ENCODE measurements at places on chromosomes 6 and 20.

DNA sequence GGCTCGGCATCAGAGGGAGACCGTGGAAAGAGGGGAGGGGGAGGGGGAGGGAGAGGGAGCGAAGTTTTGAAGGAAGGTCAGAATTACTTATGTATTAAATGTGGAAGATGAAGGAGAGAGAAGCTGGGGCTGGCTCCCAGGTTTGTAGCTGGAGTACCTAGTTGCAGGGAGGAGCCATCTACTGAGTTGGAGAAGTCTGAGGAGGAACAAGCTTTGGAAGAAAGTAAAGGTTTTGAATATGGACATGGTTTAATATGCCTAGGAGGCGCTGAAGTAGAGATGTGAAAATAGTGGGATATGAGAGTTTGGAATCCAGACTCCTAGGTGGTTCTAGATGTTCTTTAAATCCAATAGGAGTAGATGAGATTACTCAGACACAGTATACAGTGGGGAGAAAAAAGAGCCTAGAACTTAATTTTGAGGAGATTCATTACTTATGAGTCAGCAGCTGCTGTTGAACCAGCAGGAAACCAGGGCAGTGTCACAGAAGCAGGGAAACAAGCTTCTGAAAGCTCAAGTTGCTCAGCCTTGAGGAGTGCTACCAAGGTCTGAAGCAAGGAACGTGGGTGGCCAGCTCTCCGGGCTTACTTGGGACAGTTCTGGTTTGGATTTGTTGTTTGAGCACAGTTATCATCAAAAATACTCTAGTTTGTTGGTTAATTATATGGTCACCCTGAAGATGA is 149.3 kb downstream of the UTRN start:
- no peak for DNase-seq

GRCh38 chr6:128412680-128413079 is 107.7 kb downstream of the PTPRK start:
- no peak for DNase-seq

DNA sequence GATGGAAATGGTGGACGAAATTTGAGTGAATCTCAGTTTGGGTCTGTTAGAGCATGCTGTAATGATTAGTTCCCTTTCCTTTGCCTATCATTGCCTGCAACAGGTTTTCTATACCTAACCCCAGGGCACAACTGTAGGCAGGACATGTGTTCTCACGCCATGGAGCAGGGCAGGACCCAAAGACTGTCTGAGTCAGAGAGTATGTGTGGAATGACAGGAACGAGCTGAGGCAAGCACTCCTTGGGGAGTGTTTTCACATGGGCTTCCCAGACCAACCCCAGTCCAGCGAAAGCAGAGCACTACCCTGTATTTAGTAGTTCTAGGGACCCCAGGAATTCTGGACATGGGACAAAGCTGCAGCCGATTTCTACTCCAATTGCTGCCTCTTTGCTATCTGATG is 234.2 kb downstream of the HACE1 start:
- no peak for DNase-seq

DNA sequence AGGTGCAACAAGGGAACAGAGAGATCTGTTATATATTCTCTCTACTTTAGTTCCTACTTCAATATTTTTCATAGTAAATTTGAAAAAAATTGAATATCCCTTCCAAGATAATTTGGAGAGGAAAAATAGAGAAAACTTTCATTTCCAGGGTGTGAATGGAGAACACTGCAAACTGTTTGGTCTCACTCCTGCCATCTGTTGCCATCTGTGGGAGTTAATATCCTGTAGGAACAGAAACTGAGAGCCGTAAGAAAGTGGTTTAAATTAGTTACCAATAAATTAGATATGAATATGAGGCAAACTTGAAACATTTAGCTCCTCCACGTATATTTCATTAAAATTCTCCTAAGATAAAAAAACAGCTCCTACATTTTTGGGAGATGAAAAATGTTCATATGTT is 4.2 kb downstream of the ZNF337 start:
- no peak for DNase-seq

GRCh38 chr6:161903584-161904212 is 629.8 kb upstream of the AGPAT4 start:
- no peak for DNase-seq

DNA sequence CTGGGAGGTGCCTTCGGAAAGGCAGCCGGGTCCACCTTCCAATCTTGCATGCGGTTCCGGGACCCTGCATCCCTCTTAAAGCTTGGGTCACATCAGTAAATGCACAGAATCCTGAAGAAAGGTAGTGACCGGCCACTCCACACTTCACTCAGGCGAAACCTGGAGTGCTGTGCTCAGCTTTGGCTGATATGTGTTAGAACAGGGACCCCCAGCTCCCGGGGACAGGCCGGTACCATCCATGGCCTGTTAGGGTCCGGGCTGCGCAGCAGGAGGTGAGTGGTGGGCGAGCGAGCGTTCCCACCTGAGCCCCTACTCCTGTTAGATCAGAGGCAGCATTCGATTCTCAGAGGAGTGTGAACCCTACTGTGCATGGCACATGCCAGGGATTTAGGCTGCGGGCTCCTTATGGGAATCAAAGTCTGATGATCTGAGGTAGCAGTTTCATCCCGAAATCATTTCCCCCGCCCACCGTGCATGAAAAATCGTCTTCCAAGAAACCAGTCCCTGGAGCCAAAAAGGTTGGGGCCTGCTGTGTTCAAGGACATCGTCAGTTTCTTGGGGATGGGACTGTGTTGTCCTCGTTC is 143.0 kb downstream of the ERMARD start:
- no peak for DNase-seq

GRCh38 chr20:3248167-3248992 is 9.4 kb upstream of the SLC4A11 start:
- no peak for DNase-seq

- no peak for DNase-seq
These were observed 118.4 kb downstream of the MYLK4 start for GRCh38 chr6:2632368-2632767.

DNA sequence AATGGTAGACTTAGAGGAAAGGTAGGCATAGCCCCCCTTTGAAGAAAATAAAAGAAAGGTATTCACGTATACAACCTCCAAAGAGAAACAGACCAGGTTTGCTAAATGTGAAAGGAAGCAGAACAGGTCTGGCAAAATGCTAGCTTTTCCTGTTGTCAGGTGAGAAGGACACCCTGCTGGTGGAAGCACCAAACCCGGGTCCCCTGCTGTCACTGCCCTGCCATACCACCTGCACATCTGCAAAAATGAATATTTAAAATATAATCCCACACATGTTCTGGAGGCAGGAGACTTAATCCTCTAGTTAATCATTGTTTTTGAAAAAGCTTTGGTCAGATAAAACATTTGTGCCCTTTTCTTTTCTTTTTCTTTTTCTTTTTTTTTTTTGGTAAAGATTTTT is 48.9 kb upstream of the OLIG3 start:
- no peak for DNase-seq

DNA sequence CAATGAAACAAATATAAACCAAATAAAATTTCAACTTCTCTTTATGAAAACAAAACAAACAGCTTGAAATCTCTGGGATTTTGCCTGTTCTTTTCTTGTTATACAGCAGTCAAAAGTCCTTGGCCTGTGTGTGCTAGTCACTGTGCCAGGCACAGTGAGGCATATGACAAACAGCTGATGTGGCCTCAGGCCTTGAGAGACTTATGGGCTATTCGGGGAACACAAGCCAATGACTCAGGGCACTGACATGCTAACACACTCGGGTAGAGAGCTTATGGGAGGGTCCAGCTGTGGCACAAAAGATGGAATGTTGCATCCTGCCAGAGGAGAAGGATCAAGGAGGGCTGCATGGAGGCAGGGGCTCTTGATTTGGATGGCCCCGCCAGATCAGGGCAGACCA is 95.4 kb upstream of the NKX2-2 start:
- no peak for DNase-seq

DNA sequence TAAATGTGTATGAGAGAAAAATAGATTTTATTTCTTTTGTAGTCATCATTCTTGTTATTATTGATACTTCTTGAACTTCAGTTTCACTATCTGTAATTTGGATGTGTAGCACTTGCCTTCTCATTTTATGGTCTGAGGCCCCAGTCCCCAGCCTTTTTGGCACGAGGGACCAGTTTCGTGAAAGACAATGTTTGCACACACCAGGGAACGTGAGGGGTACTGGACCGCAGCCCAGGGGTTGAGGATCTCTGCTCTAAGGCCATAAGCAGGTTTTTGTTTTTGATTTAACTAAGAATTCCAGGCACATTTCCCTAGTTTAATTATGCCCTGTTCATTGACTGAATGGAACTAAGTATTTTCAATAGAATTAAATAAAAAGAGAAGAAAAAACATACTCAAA is 261.5 kb downstream of the BMP2 start:
- no peak for DNase-seq

DNA sequence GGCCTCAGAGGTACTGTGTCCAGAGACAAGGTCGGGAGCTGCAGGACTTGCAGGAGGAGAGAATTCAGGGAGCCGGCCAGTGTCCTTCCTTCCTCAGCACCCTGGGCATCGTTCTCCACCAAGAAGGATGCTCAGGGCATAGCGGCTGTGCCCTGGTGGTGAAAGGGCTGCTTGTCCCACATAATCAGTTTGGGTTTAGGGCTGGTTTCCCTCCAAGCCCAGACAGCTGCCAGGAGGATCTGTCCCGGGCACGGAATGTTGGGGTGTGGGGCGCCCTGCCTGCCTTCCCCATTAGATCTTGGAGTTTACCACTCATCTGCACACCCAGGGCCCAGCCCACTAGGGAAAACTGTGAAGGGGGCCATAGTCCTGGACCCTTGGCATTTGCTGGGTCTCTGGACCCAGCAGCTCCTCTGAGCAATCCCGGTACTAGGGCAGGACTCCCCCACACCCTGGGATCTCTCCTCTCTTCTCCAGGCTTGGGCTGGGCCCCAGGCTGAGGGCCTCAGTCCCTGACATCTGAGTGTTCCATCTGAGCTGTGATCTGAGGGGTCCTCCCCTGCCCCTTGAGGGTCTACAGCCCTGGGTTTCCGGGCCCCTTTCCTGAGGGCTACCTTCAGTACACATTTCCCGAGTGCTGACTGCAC is 18.6 kb upstream of the SPDEF start:
- DNase-seq, result no peak

DNA sequence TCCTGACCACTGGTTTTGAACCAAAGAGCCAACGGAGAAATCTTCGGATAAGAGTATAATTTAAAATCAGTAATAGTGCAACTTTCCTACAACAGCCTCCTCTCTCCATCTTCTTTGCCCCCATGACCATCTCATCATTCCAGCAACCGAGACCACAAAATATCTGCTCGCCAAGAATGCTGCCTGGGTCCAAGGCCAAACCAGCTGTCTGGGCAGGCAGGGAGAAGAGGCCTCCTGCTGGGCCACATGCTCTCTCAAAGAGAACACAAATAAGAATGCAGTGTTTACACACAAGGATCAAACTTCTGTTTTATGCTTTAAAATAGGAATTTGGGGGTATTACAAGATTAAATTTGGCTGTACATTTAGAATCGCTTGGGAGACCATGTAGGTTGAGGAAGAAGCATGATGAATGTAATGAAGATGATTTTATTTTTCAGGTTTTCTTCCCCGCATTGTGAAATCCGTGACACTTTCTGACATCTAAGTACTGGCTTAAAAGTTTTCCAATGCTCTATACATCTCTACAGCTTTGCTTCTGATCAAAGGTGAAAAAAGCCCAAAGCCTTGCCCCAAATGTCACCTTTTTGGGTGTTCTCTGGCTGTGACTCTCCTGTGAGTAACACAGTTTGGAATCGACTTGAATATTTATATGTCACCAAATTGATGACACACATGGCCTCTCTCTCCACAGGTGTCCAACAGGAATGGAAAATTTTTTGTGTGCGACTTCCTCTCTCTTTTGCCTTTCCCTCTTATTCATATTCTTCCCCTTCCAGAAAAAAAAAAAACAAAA is 79.4 kb upstream of the PROKR2 start:
- DNase-seq, result no peak

- no peak for DNase-seq
These were observed 21.0 kb downstream of the LRP11 start for GRCh38 chr6:149843051-149843633.

- DNase-seq, result no peak
These were observed 295.2 kb downstream of the PTPRT start for GRCh38 chr20:42894483-42894882.

GRCh38 chr6:63739094-63739687 is 103.6 kb downstream of the PHF3 start:
- DNase-seq, result no peak

- DNase-seq, result no peak
These were observed 572.0 kb downstream of the UTRN start for GRCh38 chr6:144857086-144857485.

DNA sequence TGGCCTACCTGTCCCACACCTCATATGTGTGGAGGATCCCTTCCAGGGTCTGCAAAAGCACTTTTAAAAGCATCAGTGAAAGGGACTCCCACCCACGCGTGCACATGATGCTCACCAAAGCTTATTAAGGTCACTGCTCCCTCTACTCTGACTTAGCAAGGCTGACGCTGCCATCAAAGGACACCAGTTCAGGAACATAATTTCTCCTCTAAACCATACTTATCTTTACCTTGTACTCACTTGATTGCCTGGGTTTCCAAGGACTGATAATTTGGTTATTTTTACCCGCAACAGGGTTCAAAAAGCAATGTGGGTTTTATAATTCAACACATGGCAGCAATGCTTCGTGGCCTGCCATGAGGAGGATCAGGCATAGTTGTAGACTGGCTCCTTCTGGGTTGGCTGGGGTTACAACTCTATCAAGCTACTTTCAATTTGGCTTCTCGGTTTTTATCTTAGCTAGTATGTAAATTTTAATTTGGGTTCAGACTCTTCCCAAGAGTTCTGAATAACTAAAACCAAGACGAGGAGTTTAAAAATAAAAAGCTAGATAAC is 52.2 kb upstream of the EMILIN3 start:
- no peak for DNase-seq

DNA sequence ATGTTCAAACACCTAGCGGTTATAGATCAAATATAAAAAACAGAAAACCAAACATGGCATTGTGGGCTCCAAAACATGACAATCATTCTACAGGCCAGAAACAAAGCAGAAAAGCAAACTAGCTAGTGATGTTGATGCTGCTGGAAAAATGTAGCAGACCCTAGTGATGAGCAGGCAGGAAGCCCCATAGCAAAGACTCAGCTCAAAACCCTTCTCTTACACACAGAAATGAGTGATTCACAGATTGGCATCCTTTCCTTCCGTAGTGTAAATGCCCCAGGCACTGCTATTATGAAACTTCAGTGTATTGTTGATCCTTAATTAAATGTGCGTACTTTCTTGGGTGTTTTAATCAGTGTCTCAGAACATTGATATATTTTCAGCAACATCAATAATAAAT is 425.1 kb downstream of the UTRN start:
- no peak for DNase-seq

Data from activated T-helper 9 cell treated with anti-CD3 and anti-CD28 coated beads, Interleukin-2, amount 50 U/mL, for 16 hours (primary cell).